ENCODE measurements at places on chromosomes 3 and 15.

GRCh38 chr15:101479851-101480612, 9.5 kb downstream of the PCSK6 start:
- DNase-seq, result no peak

DNA sequence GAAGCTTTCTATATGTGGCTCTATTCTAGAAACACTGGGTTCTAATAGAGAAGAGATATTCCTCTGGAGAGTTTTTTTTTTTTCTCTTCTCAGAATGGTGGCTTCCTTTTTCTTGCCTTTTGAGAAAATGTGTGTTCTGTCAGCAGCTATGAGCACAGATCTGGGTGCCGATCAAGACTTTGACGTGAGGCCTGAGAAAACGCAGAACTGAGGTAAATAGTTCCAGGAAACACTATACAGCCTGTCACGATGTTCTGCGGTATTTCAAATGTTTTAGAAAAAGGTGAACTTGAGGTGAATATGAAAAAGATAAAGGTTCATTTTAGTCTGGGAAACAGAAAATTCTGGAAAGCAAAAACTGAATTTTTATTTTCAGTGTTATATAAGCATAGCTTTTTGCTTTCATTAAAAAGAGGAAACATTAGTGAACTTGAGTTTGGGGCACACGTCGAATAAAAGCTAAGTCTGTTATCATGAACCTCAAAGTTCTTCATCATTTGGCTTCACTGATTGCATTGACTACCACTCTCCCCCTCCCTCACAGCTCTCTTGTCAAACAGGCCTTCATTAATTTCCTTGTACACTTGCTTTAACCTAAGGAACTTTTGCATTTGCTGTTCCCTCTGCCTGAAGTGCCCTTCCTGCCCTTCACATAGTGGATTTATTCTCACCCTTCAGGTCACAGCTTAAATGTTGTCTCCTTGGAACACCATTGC, 265.1 kb downstream of the NFKBIZ start:
- DNase-seq, result peak; percentile 68

DNA sequence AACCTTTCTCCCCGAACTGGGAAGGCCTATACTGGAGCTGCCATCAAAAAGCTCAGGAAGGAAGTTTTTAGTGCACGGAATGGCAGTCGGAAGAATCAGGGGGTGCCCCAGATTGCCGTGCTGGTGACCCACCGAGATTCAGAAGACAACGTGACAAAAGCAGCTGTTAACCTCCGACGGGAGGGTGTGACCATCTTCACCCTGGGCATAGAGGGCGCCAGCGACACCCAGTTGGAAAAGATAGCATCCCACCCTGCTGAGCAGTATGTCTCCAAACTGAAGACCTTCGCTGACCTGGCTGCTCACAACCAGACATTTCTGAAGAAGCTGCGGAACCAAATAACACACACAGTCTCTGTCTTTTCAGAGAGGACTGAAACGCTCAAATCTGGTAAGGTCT, 48.2 kb downstream of the COL6A6 start:
- no peak for DNase-seq

GRCh38 chr3:84943379-84943778, 15.4 kb upstream of the CADM2 start:
- DNase-seq, result no peak

- no peak for DNase-seq
These were observed 23.4 kb downstream of the RFTN1 start for GRCh38 chr3:16490062-16490619.

- no peak for DNase-seq
These were observed 133.5 kb downstream of the ZNF621 start for GRCh38 chr3:40658305-40658704.

- DNase-seq, result no peak
These were observed 46.9 kb upstream of the NTRK3 start for GRCh38 chr15:88303395-88303794.

DNA sequence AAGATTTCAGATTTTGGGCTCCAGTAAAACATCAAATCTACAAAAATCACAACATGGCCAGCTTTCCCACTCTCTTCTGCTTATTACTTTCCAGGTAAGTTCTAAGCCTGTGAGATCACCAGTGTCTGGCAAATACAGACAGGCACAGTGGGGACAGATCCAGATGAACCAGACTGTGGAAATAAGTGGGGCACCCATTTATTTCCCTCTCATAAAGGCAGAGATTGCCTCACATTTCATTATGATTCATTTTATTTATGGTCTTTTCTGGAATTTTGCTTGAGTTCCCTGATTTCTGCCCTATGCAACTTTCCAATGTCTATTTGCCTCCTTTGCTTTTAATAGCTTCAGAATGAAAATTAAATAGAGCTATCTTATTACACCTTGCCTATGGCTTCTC, 66.8 kb downstream of the GREM1 start:
- no peak for DNase-seq

DNA sequence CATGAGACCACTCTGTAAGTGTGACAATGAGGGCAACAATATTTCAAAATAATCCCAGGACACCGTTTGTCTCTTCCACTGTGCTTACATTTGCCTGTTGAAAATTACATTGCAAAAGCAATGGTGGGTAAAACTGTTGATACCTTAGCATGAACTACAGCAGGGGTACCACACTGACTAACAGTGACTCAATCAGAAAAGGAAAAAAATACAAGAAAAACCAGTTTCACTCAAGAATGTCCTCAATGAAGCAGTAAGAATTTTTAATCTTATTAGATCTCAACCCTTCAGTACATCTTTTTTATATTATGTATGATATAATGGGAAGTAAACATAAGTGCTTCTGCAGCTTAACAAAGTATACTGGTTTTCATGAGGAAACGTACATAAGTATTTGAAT, 1.6 kb upstream of the CCDC54 start:
- DNase-seq, result no peak

DNA sequence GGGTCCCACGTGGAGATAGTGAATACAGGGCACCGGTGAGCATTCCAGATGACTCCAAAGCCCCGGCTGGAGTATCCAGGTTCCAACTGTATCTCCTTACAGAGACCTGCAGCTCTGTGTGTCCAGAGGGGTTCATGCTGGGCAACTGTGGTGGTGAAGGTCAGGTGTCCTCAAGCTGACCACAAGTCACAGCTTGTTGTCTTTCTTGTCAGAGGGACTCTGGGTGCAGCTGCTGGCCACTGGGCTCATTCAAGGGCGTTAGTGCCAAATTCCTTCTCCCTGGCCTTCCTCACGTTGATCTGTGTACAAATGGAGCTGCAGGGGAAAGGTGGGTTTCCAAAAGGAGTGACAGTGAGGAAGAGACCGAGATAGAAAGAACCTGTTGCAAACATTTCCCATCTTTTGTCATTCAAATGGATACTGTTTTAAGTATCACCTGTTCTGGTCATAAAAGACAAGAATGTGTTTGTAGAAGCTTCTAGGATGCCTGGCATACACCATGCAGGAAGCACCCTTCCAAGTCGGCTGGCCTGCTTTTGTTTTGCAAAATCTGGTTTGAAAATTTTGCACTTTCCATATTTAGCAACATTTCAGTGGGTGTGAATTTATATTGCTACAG, 52.5 kb downstream of the CEMIP start:
- no peak for DNase-seq

DNA sequence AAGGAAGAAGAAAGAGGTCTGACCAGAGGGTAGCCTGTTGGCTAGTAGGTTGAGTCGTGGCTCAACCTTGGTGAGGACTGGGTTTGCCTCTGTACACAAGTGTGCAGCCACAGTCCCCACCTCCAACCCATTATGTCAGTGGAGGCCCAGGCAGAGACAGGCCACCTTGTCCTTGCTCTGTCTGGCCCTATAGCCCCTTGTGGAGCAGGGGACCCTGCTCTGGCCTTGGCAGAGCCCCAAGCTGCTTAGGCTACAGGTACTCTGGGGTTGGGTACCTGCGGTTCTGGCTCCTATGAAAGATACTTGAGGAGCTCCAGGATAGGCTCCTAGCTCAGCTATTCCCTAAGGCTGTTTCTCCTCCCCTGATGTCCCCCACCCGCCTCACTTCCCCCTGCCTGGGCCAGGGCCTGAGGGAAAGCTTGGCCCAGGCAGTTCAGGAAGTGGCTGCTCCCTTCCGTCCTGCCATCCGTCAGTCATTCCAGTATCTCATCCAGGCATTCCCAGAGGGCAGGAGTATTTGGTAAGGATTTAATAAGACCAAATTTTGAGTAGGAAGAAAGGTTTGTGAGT, 44.0 kb downstream of the FGD5 start:
- DNase-seq, result no peak

GRCh38 chr3:155958676-155959075, 88.2 kb downstream of the GMPS start:
- no peak for DNase-seq

DNA sequence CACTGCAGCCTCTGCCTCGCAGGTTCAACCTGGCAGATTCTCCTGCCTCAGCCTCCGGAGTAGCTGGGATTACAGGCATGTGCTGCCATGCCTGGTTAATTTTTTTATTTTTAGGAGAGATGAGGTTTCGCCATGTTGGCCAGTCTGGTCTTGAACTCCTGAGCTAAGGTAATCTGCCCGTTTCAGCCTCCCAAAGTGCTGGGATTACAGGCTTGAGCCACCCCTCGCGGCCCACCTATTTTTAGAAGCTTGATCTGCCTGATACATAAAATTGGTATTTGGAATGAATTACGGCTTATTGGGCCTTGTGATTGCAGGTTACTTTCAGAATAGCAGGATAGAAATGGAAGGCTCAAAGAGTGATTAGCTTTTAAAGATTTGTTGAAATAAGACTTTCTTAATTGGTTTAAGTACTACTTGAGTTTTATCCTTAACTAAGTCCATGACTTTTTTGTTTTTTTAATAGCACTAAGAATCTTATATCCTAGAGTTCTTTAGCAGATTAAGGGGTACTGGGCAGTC, 25.0 kb downstream of the GMPS start:
- DNase-seq, result no peak

DNA sequence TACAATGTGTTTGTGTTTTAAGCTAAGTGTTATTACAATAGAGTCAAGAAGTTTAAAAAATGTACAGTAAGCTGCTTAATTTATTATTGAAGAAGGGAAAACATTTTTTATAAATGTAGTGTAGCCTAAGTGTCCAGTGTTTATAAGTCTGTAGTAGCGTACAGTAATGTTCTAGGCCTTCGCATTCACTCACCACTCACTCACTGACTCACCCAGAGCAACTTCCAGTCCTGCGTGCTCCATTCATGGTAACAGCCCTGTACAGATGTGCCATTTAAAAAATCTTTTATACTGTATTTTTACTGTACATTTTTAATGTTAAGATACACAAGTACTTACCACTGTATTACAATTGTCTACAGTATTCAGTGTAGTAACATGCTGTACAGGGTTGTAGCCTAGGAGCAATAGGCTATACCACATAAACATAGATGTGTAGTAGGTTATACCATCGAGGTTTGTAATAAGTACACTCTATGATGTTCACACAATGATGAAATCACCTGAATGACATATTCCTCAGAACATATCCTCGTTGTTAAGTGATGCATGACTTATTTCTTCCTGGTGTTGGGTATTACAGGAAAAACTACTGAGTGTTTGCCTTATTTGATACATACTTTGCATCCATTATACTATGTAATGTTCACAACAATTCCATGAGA, 156.6 kb upstream of the NUDT16 start:
- no peak for DNase-seq

GRCh38 chr15:63532307-63532744, 27.9 kb downstream of the USP3 start:
- DNase-seq, result no peak

DNA sequence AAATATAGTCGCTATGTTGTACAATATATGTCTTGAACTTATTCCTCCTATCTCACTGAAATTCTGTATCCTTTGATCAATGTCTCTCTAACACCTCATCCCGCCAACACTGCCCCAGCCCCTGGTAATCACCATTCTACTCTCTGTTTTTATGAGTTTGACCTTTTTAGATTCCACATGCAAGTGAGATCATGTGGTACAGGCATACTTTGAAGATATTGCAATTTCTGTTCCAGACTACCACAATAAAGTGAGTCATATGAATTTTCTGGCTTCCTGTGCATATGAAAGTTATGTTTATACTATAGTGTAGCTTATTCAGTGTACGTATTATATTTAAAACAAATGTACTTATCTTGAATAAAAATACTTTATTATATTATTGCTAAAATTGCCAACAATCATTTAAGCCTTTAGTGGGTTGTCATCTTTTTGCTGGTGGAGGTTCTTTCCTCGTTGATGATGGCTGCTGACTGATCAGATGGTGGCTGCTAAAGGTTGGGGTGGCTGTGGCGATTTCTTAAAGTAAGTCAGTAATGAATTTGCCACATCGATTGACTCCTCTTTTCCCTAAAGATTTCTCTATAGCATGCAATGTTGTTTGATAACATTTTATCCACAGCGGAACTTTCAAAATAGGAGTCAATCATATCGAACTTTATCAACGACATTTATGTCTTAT, 257.2 kb downstream of the NFKBIZ start:
- peak; percentile 35 for DNase-seq

DNA sequence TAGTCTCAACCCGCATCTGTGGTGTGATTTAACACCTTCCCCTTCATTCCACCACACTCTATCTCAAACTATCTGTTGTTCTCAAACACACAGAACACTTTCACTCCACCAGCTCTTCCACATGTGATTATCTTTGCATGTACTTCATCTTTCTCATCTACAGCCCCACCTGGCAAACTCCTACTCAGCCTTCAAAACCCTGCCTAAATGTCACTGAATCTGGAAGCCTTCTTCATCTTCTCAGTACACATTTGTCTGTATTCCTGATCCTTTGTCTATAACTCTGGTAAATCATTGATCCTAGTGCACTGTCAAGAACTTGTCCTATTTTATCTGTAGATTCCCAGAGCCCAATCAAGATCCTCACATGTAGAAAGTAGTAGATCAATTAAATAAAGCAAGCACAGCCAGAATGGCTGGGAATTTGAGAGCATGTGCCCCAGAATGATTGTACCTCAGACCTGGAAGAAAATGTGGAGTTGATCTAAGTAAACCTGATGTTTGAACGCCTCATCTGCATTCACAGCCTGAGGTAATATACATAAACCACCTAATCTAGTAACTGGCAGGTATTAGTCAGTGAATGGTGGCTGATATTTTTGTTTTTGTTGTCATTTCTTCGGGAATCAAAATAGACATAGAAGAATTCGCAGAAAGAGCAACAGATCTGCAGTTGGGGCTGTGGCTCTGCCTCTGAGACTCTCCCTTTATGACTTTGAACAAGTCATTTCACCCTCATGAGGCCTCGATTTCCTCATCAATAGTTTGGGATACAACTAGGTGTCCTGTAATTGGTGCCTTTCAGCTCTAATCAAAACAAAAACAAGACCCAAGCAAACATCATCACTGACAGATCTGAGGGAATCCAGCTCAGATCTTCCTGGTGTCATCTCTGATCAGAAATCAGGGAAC, 28.0 kb upstream of the MAGEF1 start:
- no peak for DNase-seq

- DNase-seq, result peak; percentile 55
These were observed 731 bp downstream of the FYTTD1 start for GRCh38 chr3:197750396-197750831.

- no peak for DNase-seq
These were observed 23.2 kb downstream of the ALDH1L1 start for GRCh38 chr3:126157083-126157768.

- no peak for DNase-seq
These were observed 285.7 kb upstream of the MME start for GRCh38 chr3:154794391-154794790.

DNA sequence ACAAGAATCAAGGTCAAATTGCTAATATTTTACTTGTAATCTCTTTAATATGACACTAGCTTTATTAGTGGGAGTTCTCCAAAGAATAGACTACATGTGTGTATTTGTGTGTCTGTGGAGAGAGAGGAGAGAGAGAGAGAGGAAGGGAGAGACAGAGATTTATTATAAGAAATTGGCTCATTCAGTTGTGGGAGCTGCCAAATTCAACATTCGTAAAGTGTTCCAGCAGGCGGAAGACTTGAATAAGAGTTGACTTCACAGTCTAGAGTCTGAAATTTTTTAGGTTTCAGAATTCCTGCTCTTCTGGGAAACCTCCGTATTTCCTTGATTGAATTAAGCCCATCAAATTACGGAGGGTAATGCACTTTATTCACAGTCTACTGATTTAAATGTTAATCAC, 4.7 kb upstream of the CLDN1 start:
- DNase-seq, result no peak

Data from CD4-positive, alpha-beta T cell treated with Interleukin-6 at 100 ng/mL for 8 hours (primary cell).